HAP-1 (cell line): ENCODE measurements at places on chromosomes 13 and 19.

- peak; percentile 33 for DNase-seq
Observed at GRCh38 chr19:5492635-5493409, 37.6 kb downstream of the ZNRF4 start.

GRCh38 chr13:60213236-60213744 lies 49.6 kb upstream of the DIAPH3 start:
- no peak for DNase-seq

GRCh38 chr13:83878691-83879430 lies 3.4 kb downstream of the SLITRK1 start:
- DNase-seq = no peak

DNA sequence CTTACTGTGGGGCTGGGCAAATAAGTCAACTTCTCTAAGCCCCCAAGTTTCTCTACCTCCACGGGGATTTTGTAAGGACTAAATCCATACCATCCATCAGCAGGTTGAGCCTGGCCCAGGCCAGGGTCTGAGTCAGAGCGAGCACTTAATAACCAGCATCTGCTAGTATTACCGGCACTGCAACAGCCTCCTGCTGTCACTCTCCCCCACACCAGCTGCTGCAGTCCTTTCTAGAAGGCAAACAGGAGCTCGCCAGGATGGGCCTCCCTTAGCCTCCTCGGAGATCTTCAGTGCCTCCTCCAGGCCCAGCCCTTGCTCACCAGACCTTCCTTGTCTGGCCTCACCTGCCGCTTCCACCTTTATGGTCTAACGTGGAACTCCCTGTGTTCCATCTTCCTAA lies 3.2 kb downstream of the NAPA start:
- DNase-seq = no peak

DNA sequence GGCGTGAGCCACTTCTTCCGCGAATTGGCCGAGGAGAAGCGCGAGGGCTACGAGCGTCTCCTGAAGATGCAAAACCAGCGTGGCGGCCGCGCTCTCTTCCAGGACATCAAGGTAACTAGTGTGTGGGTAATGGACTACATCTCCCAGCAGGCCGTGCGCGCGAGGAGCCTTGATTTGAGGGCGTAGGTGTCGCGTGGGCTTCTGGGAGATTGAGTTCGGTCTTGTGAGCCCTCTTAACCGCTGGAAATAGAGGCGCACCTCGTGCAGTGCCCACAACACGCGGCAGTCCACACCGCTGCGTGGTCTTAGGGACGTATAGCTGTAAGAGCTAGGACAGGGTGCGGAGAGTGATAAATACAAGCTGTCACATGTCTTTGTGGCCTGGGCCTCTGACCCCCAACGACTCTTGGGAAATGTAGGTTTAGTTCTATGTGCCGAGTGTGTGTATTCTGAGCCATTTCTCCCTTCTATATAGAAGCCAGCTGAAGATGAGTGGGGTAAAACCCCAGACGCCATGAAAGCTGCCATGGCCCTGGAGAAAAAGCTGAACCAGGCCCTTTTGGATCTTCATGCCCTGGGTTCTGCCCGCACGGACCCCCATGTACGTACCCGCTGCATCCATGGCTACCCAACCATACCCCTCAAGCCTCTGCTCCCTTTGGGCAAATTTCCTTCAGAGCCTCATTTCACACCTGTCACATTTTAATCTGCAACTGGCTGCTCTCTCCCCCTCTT lies 864 bp downstream of the FTL start:
- peak; percentile 93 for DNase-seq

GRCh38 chr13:46487748-46488147 lies 65.2 kb upstream of the LRCH1 start:
- DNase-seq = no peak

DNA sequence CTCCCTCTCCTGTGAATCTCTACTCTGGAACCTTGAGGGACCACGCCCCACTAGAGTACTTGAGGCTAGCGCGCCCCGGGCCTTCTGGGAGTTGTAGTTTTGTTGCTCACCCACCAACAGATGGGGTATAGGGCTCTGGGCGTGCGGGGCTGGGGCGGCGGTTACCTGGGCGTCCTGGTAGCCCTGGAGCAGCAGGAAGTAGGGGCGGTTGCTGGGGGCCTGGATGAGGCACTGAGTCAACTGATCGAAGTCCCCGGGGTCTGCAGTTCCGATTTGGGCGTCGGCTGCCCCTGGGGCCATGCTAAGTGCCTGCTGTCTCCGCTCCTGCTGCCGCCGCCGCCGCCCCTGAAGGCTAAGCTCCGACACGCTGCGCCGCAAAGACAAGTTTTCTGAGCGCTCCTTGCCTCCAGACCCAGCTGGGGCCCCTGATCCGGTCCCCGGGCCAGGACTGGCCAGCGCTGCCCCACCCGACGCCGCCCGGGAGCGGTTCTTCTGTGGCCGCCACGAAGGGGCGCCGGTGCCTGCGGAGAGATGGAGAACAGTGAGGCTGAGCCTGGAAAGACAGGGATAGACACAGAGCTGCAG lies 5.3 kb downstream of the RASIP1 start:
- no peak for DNase-seq

GRCh38 chr19:45468159-45468651 lies 409 bp downstream of the FOSB start:
- DNase-seq = peak; percentile 55

DNA sequence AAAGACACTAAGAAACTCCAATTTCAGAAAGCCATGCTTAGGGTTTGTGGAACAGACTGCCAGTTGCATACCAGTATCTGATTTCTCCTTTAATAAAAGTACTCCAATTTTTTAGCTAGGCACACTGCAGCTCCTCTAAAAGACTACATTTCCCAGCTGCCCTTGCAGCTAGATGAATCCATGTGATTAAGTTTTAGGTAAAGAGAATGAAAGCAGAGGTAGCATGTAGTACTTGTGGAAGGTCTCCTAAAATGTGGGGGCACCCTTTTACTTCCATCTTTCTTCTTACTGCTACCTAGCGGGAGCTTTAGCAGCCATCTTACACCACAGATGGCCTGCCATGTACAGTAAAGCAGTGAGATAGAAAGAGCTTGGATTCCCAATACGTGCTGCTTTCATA lies 33.0 kb upstream of the TSC22D1 start:
- no peak for DNase-seq

GRCh38 chr19:6333439-6333838 lies at the start of gene ACER1:
Gene ACER1, minus strand, starts transcription at chr19:6333612. Its CDS starts 61 bp downstream, at chr19:6333551.
- DNase-seq = no peak

DNA sequence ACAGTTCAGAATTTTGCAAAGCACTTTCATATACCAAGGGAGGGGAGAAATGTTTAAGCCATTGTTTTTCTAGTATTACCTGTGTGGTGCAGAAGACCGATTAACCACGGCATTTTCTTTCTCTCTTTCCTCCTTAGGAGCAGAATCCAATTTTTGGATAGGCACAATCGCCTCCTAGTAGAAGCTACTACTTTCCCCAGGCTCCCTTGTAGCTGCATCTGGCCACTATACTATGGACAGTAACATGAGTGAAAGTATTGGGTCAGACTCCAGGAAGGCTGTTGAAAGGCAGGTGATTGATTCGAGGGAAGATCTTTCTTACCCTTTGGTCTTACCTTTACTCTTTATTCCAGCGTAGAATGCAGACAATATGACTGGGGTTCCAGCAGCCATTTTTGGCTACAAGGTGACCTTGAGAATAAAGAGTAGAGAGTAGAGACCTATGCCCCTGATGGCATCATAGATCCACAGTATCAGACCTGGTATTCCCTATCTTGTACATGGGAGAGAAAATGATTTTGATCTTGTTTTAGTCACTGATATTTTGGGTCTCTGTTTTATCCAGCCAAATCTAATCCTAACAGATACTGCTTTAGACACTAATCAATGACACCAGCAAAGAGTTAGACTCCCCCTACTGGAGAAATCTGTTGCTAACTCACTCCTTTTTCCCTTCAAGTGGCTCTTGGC lies 77.0 kb downstream of the LRRC63 start:
- DNase-seq = peak; percentile 18

- DNase-seq = no peak
Observed at GRCh38 chr13:43132911-43133310, 109.5 kb downstream of the DNAJC15 start.

GRCh38 chr19:41025411-41025810 lies 34.3 kb downstream of the CYP2B6 start:
- no peak for DNase-seq

- no peak for DNase-seq
Observed at GRCh38 chr13:37209621-37210580, 104.4 kb upstream of the CSNK1A1L start.

- no peak for DNase-seq
Observed at GRCh38 chr19:21677696-21678418, 89.5 kb downstream of the ZNF100 start.

DNA sequence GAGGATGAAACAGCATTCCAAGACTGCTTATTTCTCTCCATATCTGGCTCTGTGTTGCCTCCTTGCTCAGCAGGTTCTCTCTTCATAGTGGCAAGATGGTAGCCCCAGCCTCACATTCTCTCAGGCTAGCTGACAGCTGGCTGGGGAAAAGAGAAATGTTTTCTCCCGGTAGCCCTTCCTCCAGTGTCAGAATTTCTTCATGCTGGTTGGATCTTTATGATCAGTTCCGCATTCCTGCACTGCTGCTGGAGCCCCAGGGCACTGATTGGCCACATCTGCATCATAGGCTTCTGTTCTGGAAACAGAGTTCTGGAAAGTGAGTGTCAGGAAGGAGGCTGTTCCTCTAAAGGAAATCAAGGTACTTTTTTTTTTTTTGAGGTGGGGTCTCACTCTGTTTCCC lies 24.6 kb downstream of the POP4 start:
- no peak for DNase-seq

GRCh38 chr19:48992581-48993174 lies 431 bp downstream of the GYS1 start:
- no peak for DNase-seq

DNA sequence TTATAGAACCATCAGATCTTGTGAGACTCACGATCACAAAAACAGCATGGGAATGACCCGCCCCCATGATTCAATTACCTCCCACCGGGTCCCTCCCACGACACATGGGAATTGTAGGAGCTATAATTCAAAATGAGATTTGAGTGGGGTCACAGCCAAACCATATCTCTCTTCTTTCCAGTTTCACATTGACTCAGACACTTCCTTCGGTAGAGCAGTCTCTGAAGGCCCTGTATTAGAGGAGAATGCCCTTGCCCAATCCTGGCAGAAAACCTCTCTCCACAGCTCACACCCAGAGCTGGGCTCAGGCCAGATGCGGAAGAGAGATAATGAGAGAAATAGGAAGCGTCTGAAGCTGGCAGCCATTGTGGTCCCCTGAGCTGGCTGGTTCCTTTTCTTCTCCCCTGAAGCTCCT lies 72.4 kb upstream of the CLDN10 start:
- no peak for DNase-seq

GRCh38 chr19:44747739-44748425 lies 626 bp upstream of the BCL3 start:
- DNase-seq = peak; percentile 73

DNA sequence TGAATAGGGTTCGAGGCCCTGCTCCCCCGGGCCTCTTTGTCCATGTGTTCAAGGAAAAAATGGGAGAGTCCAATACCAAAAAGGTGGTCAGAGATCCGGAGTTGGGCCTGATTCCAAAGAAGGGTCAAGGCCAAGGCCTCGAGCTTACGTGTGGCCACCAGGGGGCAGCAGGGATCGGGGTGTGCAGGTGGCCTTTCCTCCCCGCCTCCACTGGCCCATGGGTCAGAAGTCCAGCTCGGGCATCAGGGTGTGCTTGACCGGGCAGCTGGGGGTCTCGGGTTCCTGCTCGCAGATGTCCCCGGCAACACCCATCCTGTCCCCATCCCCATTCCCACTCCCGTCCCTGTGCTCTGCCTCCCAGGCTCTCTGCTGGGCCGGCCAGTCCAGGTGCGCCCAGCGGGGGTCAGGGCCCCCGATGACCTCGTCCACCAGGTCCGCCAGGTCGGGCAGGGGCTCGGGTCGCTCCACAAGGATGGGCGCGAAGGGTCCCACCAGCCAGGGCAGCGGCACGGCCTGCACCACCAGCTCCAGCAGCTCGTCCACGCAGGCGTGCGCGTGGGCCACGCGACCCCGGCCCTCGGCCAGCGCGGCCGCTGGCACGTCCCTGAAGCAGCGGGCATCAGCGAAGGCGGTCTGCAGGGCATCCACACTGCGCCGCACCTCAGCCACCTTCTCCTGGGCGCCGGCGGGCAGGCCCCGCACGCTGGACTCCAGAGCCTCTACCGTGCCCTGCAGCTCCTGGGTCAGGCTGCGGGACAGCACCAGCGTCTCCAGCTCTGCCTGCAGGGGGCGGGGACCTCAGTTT lies 5.2 kb upstream of the PLIN4 start:
- DNase-seq = peak; percentile 11

- no peak for DNase-seq
Observed at GRCh38 chr19:309206-309565, 18.0 kb upstream of the PLPP2 start.

- no peak for DNase-seq
Observed at GRCh38 chr19:29702161-29702962, 12.7 kb downstream of the C19orf12 start.

DNA sequence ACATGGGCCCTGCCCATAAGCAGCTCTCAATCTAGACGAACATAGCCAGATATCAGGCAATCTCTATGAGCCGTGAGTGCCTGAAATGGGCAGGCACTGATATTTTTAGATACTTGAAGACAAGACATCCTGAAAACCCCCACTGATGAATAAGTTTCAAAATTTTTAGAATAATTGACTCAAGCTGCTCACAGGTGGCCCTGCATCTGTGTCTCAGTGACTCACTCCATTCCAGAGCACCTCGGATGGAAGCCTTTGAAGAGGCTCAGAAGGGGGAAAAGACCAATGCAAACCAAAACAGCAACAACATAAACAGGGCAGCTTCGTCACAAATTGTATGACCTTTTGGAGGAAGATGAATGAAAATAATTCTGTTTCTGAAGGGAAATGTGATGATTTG lies 42.8 kb upstream of the SLC46A3 start:
- no peak for DNase-seq

GRCh38 chr13:83691966-83692365 lies 190.3 kb downstream of the SLITRK1 start:
- DNase-seq = no peak

GRCh38 chr13:23025864-23026608 lies 154.7 kb upstream of the SGCG start:
- DNase-seq = no peak

GRCh38 chr19:46728693-46729339 lies 11.9 kb upstream of the PRKD2 start:
- DNase-seq = peak; percentile 32

GRCh38 chr19:39407660-39408391 lies 1.2 kb downstream of the ZFP36 start:
- DNase-seq = no peak

GRCh38 chr19:4980067-4980466 lies 11.2 kb downstream of the KDM4B start:
- no peak for DNase-seq

GRCh38 chr13:74158571-74159352 lies 24.6 kb upstream of the KLF12 start:
- no peak for DNase-seq

DNA sequence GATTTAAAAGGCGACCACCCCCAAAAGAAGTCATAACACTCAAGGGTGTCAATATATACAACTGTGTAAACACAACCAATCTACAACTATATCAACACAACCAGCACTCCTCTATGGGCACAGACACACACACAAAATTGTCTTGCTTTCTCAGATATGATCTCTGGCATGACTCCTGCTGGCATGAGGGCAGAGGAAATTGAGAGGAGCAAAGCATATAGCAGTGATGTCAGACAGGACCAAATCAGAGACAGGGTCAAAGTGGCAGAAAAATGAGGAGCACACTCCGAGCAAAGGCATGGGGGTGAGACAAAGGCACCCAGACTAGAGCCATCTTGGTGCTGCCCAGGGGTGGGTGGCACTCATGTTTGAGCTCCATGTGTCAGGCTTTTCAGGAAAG lies 9.6 kb downstream of the IRGQ start:
- DNase-seq = no peak

- DNase-seq = peak; percentile 48
Observed at GRCh38 chr19:8209462-8210378, 550 bp downstream of the CERS4 start.

GRCh38 chr13:29802621-29803020 lies 47.8 kb downstream of the UBL3 start:
- no peak for DNase-seq
